WTC11 (cell line): ENCODE measurements at places on chromosomes 13 and 19. TPM values are rescaled to one million over a fixed set of nuclear protein-coding genes. Genes with fewer than 3 reads are reported as not detected.
A peak's percentile ranks its signal among the peaks of the same experiment; 100 is the strongest.

FGF9 gene
- total RNA-seq = 0.25 to 0.27 TPM (median 0.26 TPM) in 3 replicates

ZSWIM4 gene
- 33.4 to 35.5 TPM (median 34.2 TPM) in 3 replicates for total RNA-seq

GRCh38 chr13:100789968-100790367, 115.4 kb upstream of the TMTC4 start:
- DNase-seq = no peak

DNA sequence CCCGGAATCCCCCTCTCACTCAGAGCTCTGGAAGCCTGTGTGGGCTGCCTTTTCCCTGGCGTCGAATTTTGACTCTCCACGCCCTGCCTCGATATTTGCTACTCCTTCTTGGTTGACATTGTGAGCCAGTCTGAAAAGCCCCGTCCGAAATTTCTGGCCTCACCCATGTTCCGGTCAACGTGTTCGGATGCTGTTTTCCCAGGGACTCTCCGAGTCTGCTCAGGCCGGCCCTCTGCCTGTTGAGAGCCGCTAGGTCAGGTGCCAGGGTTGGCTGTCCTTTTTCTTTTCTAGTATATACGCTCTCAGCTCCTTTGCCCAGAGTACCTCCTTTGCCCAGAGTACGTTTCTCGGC, 6.8 kb upstream of the DGKH start:
- DNase-seq = peak; percentile 60

DNA sequence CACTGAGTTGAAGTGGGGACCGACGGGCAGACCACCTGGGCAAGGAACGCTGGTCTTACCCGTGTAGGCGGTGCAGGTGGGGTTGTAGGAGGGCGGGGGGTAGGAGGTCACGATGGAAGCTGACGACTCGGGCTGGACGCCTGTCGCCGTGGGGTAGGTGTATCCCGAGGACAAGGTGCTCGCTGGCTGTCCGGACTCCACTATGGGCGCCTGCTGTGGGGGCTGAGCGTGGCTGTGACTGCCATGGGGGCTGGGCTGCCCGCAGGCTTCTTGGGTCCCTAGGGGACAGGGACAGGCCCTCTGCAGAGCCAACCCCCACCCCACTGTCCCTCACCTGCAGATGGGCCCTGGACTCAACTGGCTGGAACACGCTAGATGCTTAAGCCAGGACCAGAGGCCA, 37.2 kb downstream of the ZFR2 start:
- DNase-seq = no peak

GRCh38 chr19:37990362-37990761, 83.4 kb downstream of the SIPA1L3 start:
- peak; percentile 36 for DNase-seq

- DNase-seq = no peak
Measured at GRCh38 chr19:16224293-16225045, 26.8 kb downstream of the AP1M1 start.

DNA sequence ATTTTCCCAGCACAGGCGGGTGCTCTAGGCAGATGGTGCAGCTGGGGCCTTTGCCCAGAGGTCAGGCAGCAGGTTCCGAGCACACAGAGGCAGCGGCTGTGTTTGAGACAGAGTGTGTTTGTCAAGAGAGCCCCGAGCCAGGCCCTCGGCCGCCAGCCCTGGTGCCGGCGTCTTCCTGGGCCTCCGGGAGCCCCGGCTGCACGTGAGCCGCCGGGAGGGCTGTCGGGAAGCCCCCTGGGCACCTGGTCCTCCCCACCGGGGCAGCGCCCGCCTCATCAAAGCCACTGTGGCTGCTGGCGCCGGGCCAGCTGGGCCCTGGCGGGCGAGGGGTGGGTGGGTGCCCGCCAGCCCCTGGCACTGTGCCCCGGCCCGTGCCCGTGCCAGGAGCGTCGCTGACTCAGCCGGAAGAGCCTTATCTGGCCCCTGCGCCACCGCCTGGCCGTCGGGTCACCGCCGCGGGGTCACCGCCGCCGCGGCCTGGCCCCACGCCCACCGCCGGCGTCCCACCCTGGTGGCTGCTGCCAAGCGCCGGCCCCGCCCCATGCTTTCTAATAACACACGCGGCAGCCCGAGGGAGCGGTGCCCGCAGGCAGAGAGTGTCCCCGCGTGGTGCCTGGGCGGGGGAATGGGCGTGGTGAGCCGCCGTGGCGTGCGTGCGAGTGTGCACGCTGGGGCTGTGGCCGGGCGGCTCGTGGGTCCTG, 14.9 kb downstream of the ARID3A start:
- no peak for DNase-seq

- DNase-seq = no peak
Measured at GRCh38 chr13:67330149-67330548, 100.0 kb upstream of the PCDH9 start.
